ENCODE measurements at places on chromosomes 7 and 10.

GRCh38 chr7:148973256-148973655 is 55.0 kb downstream of the PDIA4 start:
- DNase-seq, result no peak

DNA sequence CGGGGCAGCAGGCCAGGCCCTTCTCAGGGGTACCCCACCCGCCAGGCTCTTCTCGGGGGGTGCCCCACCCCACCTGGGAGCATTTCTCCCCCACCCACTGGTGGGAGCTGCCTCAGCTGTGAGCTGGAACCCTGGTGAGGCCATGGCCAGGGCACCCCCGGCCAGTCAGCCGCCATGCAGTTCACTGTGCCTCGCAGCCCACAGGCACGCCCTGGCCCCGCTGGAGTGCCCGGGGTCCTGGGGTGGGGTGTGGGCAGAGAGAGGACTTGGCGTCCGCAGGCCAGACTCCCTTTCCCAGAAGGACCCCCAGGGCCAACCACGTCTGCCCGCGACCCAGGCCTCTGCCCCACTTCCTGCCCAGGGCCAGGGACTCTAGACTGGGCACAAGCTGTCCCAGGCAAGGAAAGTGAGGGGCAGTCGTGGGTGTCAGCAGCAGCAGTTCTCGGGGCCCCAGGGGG is 13.1 kb downstream of the DPYSL4 start:
- no peak for DNase-seq

- no peak for DNase-seq
Observed at GRCh38 chr7:37201003-37201875, 247.4 kb downstream of the ELMO1 start.

DNA sequence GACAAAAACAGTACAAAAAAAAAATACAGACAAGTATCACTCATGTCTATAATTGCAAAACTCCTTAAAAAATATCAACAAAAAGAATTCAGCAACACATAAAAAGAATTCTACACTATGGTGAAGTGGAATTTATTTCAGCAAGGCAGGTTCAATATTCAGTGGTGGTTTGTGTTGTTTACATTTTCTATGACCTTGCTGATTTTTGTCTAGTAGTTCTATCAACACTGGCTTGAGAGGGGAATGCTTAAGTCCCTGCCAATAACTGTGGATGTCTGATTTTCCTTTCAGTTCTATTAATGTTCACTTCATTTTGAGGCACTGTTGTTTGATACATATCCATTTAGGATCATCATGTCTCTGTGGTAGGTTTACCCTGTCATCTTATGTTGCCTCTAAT is 58.5 kb downstream of the CADPS2 start:
- no peak for DNase-seq

DNA sequence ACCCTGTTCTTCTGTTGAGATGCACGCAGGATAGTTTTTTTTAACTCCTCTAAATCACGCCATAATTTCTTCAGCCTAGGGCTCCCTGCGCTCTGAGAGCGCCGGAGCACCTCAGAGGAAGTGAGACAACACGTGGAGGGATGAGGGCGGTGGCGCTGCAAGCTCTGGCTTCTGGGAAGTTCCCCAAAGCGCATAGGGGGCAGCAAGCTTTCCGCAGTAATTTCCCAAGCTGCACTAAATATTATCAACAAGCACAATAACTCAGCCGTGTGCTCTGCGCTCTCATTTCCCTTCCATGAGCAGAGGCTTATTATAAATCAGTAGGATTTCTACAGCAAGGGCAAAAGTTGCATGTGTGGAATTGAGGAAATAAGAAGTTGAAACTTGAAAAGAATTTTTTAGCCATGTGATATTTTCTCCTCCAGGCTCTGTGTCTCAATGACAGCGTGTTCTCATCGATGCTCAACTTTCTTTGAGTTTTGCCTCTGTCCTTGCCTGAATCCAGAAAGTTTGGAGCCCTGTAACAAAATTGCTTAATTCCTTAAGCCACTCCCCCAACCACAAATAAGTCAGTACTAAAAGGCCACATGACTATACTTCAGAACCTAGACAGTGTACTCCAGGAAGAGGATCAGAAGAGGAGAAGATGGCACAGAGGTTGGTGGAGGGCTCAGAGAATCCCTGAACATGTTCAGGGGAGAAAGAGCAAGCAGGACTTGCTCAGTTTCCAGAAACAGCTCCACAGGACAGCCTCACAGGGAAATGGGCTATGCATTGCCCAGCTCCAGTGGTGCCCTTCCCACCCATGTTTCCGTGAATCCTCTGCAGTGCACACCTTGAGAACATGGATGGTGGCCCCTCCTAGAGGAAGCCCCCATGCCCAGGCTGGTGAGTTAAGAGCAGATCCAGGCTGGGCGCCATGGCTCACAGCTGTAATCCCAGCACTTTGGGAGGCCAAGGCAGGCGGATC is 221.5 kb upstream of the GHITM start:
- DNase-seq, result no peak

- no peak for DNase-seq
Observed at GRCh38 chr10:10787586-10787985, 230.1 kb upstream of the CELF2 start.

DNA sequence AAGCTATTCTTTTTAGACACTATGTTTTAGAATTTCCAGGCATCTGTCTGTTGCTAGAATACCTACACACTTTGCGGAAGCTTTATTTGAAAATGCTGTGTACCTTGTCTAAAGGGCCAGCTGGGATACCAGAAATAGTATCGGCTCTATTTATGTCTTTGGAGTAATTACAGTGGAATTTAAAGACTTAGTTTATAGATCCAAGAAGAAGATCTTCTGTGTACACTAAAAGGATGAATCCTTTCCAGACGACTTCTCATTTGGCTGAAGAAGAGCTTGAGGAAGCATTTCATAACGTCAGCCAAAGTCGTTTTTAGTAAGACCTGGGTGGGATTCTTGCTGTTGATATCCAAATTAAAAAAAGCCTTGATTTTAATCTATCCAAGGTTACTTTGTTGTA is 365.9 kb downstream of the INHBA start:
- DNase-seq, result no peak

DNA sequence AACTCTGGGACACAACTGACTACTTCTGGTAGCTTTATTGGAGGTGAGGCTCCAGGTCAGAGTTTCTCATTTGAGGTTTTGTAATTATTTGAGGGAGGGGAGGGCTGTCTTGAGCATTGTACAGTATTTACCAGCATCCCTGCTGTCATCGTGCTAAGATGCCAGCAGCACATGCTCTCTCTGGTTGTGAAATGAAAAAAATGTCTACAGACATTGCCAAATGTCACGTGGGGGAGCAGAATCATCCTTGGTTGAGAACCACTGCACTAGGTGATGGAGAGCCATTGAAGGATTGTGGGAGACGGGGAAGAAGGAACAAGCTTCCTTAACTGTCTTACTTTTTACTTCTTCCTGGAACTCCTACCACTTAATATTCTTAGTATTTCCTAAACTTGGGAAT is 5.0 kb downstream of the SEPTIN7 start:
- no peak for DNase-seq

GRCh38 chr7:118158766-118159165 is 25.2 kb upstream of the LSM8 start:
- DNase-seq, result no peak

DNA sequence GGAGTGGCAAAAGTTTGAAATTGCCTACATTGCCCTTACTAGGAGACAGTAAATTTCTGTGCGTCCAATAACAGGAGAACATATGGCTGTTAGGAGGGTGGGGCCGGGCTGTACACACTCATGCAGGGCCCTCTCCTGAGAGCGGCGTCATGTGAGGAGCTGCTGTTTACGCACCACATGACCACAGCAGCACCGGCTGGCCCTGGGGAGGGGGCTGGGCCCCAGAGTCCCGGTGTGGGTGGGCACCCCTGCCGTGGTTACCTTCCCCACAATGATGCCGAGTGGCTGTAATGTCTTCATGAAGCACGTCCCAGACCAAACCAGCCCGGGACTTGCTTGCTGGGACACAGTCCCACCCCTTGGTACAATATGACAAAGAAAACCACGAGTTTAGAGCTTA is 308.7 kb downstream of the DNAJB6 start:
- DNase-seq, result no peak

DNA sequence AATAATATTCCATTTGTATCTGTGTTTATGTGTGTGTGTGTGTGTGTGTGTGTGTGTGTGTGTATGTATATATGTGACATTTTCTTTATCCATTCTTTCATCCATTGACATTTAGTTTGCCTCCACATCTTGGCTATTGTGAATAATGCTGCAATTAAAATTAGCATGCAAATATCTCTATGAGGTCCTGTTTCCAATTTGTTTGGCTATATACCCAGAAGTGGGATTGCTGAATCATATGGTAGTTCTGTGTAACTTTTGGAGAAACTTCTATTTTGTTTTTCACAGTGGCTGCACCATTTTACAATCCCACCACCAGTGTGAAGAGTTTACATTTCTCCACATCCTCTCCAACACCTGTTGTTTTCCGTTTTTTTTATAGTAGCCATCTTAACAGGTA is 53.1 kb downstream of the CH25H start:
- DNase-seq, result no peak

DNA sequence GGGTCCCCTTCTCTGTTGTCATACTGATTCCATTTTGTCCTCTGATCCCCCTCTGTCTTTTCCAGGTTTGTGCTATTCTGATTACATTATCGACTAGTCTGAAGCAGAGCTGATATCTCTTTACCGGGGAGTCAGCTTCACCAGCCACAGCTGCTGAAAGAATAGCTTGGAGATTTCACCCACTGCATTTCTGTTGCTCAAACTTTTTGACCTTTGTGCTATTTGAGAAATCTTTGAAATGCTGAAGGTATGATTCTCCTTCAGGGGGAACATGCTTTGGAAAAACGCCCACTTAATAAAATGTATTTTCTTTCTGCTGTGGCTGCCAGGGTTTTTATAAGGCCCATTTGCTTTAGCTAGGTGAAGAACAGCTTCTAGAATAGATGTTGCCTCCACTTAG is 197.8 kb upstream of the TCF7L2 start:
- no peak for DNase-seq

- DNase-seq, result no peak
Observed at GRCh38 chr7:21086688-21087087, 300.0 kb upstream of the SP8 start.

GRCh38 chr10:119025336-119025735 is 4.2 kb upstream of the NANOS1 start:
- no peak for DNase-seq

DNA sequence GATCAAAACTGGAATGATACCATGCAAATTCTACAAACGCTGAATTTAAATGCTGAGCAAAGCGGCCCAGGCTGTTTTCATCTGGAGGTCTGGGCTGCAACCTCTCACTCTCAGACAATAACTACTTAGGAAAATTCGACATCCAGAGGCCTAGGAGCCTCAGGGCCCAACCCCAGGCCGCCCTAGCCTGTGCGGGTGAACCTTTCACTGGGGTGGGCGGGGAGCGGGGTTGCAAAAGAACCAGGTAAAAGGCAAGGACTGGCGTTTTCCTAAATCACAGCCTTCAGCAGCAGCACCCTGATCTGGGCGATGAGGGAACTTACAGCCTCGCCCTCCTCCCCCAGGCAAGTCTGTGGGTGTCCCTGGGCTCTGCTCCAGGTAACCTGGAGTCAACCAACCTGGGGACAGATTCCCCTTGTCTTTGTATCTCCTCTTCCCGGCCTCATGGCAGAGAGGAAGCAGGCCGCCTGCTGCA is 33.4 kb downstream of the CALML5 start:
- no peak for DNase-seq

DNA sequence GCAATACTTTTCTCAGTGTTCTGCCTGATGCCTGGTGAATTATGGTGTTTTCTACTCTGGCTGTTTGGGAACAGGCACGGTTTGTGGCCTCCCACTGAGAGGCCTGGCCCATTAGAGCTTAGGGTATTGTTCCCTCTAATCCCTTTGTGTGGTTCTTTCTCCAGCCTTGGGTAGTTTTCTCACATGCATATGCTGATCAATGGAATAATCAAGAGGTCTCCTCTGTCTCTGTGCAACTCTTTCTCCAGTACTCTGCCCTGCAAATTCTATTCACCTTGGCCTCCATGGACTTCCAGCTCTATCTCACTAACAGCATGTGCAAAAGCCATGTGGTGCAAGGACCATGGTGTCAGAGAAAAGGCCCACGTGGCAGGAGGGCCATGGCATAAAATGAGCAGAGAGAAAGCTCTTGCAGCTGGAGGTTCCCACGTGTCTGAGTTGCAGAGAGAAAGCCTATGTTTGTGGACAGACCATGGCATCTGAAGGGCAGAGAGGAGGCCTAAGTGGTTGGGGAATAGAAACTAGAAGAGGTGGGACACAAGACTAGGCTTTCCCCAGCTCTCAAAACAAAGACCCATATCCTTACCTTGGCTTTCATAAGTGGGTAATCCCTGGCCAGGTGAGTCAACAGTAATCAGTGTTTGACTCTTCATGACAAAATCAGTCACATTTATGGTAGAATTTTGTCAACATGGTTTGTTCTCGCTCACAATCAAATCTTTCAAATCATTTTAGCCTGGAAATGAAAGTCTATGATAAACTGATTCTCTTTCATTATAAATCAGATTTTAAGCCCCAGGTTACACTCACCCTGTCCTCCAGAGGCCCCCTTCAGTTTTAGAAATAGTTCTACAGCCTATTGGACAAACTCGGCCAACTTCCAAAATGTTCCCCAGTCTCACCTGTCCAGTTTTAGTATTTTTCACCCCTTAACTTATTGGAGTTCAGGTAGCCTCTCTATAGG is 17.3 kb downstream of the OPALIN start:
- no peak for DNase-seq

- no peak for DNase-seq
Observed at GRCh38 chr10:88149906-88150305, 286.5 kb downstream of the PTEN start.

- no peak for DNase-seq
Observed at GRCh38 chr10:5442990-5443370, 30.6 kb downstream of the NET1 start.

- DNase-seq, result no peak
Observed at GRCh38 chr10:129929343-129930292, 34.5 kb downstream of the EBF3 start.

DNA sequence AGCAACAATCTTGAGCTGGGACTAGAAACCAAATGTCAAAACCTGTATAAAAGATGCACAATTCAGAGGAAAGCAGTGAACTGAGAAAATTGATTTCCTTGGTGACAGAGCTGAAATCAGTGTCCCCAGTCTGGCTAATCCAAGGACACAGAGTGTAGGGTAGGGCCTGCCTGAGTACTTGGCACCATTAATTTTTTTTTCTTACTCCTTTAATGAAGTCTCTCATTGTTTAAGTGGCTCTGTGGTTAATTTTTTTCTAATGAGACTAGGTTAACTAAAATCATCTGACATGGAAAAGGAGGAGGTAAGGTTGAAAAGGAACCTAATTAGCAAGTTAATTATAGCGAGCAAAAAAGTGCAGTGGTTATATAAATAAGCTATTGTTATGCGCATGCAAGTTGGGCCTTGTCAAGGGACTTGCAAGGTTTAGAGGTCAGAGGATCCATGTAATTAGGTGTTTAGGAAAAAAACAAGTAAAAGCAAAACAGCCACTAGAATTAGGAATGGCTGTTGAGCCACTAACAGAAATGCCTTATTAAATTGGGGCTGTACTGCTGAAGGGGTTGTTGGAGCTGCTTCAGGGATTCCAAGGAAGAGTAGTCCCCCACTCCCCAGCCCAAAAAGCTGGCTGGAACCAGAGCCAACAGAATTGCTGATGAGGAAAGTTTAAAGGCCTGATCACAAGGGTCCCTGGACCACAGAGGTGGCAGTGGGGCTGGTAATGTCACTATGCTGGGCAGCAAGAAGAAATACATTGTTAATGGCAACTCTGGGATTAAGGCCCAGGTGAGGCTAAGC is 58.9 kb upstream of the STRIP2 start:
- DNase-seq, result no peak
